Stimulated activated CD4-positive, alpha-beta T cell treated with anti-CD3 and anti-CD28 coated beads, Interleukin-2, amount 100 ng/mL, for 24 hours (primary cell): ENCODE measurements at places on chromosomes 7 and 10.
A peak's percentile ranks its signal among the peaks of the same experiment; 100 is the strongest.

- peak; percentile 45 for DNase-seq
These were observed 28.6 kb downstream of the PDSS1 start for GRCh38 chr10:26725837-26726727.

- DNase-seq = no peak
These were observed 362.4 kb upstream of the ZNF32 start for GRCh38 chr10:44010873-44011602.

- no peak for DNase-seq
These were observed 117.7 kb upstream of the LANCL2 start for GRCh38 chr7:55247428-55247827.

DNA sequence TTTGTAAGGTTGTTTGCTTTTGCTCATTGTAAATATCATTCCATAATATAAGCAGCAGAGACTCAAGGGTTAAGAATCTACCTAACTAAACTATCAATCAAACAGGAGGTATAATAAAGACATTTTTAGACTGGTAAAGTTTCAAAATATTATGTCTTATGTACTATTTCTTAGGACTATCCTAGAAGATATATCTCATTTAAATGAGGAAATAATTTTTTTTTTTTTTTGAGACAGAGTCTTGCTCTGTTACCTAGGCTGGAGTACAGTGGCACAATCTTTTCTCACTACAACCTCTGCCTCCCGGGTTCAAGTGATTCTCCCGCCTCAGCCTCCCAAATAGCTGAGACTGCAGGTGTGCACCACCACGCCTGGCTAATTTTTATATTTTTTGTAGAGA is 80.9 kb upstream of the PARD3 start:
- no peak for DNase-seq

DNA sequence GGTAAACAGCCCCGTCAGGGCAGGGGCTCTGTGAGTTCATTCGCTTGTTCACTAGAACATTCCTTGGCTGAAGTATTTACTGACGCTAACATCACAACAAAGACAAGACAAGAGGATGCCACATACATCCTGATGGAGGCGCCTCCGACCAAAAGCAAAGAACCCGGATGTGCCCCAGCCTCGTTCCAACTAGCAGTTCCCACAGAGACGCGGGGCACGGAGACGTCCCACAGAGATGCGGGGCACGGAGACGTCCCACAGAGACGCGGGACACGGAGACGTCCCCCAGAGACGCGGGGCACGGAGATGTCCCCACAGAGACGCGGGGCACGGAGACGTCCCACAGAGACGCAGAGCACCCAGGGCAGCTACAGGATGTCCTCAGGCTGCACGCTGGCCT is 35.4 kb upstream of the CFAP46 start:
- no peak for DNase-seq

- no peak for DNase-seq
These were observed 348.9 kb downstream of the PTPRN2 start for GRCh38 chr7:158238616-158239289.

GRCh38 chr10:124957404-124957947 is 15.6 kb downstream of the ZRANB1 start:
- no peak for DNase-seq

GRCh38 chr10:31129880-31130405 is 98.3 kb upstream of the ZNF438 start:
- DNase-seq = no peak

DNA sequence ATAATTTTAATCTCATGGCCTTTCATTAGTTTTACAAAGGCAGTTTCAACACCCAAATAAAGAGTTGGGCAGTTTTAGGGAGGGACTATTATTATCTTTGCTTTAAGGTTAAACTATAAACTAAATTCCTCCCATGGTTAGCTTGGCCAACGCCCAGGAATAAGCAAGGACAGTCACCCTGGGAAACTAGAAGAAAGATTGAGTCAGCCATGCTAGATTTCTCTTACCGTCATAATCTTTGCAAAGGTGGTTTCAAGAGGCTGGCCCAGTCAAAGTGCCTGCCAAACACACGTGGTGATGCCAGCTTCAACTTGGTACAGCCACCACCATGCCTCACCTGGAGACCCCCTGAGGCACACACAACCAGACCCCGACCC is 317.4 kb upstream of the SP8 start:
- DNase-seq = no peak

- no peak for DNase-seq
These were observed 980.8 kb upstream of the LRRTM3 start for GRCh38 chr10:65945061-65945460.

- peak; percentile 98 for DNase-seq
These were observed at the start of gene EDRF1 for GRCh38 chr10:125719173-125720001. Gene EDRF1, plus strand, starts transcription at chr10:125719709. Its CDS starts 99 bp downstream, at chr10:125719808.

DNA sequence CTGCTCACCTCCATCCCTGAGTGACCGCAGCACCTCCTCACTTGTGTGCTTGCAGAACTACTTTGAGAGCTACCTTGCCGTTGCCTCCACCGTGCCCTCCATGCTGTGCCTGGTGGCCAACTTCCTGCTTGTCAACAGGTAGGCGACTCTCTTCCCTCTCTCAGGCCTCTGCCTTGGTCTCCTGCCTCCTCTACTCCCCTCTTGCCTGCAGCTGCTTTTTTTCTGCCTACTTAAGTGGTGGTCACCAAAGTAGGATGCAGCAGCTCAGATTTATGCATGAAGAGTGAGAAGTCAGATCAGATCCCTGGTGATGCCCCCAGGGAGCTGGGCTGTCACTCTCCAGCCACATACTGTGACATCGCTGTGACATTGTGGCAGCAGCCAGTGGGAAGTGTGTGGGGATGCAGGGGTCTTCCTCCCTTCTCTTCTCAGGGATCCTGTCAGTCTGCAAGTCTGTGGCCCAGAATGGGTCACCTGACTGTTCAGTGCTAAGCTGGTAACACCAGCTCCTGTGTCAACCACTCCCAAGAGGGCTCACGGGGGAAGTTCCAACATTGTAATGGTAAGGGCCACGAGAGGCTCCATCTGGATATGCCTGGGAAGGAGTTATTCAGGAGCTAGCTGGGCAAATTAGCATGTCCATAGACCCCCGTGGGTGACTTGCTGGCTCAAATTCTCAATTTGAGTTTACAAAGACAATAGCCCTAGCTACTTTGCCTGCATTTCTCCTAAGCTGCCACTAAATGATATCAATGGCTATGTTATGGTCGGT is 25.3 kb downstream of the SLC29A3 start:
- no peak for DNase-seq

- DNase-seq = no peak
These were observed 1291.6 kb upstream of the AUTS2 start for GRCh38 chr7:68306692-68307107.

DNA sequence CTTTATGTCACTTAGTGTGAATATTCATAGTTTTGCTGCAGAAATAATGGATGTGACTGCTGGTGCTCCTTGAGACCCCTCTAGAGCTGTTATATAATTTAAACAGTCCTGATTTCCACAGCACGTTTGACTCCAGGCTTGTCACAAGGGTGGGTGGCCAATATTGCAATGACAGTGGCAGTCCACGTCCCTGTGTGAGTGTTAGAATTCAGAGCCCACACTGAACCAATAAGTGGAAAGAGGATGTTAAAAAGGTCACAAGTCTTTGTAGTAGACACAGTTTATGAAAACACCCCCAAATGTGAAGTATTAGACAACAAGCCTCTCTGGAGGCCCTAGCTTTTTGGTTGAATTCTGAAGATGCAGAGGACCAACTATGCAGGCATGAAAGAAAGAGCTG is 2.0 kb downstream of the PPP1R17 start:
- DNase-seq = no peak

DNA sequence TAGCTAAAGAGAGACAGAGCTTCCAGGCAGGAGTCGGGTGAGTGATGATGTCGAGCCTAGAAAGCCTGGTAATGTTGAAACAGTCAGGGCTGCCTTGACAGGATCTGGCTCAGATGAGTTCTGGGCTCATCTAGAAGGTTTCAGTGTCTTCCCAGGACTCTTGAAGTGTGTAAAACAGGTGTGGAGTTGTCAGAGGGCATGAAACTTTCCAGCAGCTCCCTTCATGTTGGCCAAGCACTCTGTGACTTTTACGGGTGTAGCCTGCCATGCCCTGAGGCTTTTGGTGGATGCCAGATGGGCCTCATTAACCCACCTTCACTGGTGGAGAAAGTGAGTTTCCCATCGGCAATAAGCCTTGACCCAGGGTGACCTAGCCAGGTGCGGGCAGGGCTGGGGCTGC is 66.4 kb upstream of the PDCD4 start:
- DNase-seq = no peak

GRCh38 chr7:157803906-157804305 is 467.1 kb downstream of the DNAJB6 start:
- no peak for DNase-seq

GRCh38 chr7:80311313-80311712 is 176.7 kb downstream of the GNAI1 start:
- no peak for DNase-seq

- no peak for DNase-seq
These were observed 19.7 kb upstream of the HGF start for GRCh38 chr7:81789406-81790119.

DNA sequence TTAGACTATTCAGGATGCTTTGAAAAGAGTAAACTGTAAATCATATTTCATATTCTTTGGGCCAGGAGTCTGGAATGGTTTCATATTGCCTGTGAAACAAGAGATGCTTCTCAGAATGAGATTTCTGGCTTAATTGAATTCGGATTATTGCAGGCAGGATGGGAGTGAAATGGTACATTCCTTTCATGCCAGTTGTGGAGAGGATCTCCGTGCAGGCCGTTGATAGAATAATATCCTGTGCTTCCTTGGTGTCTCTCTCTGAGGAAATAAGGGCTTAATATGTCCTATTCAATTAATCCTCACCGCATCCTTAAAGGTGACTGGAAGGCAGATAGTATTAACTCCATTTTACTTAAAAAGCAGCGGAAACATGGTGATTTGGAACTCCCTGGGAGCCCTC is 56.6 kb downstream of the CUX1 start:
- no peak for DNase-seq

DNA sequence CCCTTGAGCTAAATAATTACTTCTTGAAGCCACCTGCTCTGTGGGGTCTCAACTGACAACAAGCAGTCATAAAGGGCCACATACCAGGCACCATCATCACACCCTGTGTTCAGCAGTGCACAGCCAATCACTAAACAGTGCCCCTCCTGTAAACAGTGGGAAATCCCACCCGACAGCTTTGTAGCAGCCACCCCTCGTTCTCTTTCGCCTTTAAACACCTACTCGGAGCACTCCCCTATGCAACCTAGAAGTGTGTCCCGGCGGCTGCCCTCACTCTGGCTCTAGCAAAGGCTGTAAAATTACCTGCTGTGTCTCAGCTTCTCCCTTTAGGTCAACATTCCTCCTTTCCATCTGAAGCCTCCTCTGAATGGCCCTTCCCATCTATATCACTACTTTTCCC is 111.9 kb downstream of the TCERG1L start:
- no peak for DNase-seq

DNA sequence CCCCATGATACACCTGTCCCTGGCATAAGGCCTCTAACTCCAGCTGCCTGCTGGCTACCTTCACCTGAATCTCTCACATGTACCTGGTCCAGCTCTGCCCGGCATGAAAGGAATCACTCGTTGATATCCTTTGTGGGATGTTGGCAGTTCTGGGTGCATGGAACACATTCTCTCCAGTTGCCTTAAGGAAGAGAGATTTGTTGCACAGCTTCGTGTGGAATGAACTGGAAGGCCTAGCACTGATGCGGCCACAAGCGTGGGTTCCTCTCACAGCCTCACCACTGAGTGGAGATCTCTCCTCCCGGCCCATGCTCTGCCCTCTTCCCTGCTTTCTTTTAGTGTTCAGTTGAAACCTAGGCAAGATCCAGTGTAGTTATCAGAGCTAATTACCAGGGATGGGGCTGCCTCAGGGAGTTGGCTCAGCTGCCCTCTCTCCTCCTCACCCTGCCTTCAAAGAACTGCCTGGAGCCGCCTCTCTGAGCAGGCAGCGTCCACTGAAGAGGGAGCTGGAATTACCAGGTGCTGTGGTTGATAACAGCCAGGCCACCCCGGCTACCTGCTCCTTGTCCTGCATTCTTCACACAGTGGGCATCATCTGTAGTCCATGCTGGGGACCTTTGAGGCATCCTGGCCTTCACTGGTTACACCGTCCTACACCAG is 194.3 kb downstream of the CCDC3 start:
- DNase-seq = no peak

- no peak for DNase-seq
These were observed 59.9 kb upstream of the KAT6B start for GRCh38 chr10:74766501-74766900.

- no peak for DNase-seq
These were observed 88.0 kb downstream of the ARHGAP22 start for GRCh38 chr10:48516911-48517310.
